ENCODE measurements at places on chromosomes 12 and 14.

DNA sequence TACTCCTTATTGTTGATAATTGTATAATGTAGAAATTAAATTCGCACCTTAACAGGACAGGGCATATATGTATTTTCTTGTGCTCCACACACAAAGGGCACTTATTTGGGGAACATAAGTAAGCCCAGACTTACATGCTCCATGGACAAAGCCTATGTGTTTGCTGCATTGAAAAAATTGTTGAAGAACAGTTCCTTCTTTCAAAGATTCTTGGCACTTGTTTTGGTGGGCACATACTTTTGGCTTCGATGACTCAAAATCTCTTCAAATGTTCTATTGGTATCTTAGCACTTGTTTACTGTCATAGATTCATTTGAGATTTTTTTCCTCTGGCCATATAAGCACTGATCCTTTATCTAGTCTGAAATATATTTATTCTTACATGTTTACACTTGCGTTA, 1.4 kb upstream of the MAP4K5 start:
- DNase-seq, result peak; percentile 48

DNA sequence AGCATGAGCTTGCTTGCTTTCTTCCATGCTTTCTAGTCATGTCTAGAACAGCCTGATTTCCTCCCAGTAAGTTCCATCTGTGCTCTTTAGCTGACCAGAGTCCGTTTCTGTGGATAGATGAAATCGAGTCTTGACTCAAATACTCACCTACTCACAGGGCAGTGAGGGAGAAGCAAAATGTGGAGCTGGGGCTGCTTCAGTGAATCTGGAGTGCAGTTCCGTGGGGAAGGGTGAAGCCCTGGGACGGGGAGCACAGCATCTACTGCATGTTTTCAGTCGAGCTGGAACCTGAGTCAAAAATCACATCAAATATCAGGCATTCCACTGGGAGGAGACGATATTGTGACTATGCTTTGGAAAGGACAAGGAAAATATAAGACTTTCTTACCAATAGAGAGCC, 70.3 kb upstream of the PRMT8 start:
- no peak for DNase-seq

- DNase-seq, result no peak
Observed at GRCh38 chr14:35034440-35034833, 11.6 kb upstream of the FAM177A1 start.

- DNase-seq, result no peak
Observed at GRCh38 chr14:27077710-27078109, 479.9 kb upstream of the NOVA1 start.

DNA sequence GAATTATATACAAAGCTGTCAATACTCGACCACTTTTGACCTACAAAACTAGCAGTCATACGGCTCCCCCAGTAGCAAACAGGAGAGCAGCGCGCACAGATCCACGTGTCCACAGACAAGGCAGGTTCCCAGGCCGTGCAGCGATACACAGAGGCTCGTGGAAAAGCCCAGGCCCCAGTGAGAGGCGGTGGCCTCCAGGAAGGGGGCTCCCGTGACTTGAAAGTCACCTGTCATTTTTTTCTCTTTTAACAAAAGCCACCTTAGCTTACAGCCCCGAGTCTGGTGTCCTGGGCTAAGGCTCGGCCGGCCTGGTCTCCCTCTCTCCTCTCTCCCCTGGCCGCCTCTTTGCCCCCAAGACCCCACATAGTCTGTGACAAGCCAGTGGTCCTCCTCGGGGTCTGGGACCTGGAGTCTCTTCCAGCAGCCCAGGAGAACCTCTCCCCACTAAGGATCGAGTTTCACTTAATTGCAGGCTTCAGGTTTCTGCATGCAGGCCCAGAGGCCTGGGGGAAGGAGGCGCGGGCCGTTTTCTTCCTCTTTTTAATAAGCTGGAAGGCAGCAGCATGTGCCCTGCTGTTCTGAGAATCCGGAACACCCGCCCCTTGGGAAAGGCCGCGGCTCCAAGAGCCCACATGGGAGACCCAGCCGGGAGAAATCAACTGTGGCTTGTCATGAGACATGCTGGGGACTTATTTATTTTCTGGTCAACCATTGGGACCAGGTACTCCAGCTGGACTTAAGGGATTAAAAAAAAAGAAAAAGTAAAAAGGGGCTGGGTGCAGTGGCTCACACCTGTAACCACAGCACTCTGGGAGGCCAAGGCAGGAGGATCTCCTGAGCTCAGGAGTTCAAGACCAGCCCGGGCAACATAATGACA, 15.9 kb downstream of the NCOR2 start:
- no peak for DNase-seq

DNA sequence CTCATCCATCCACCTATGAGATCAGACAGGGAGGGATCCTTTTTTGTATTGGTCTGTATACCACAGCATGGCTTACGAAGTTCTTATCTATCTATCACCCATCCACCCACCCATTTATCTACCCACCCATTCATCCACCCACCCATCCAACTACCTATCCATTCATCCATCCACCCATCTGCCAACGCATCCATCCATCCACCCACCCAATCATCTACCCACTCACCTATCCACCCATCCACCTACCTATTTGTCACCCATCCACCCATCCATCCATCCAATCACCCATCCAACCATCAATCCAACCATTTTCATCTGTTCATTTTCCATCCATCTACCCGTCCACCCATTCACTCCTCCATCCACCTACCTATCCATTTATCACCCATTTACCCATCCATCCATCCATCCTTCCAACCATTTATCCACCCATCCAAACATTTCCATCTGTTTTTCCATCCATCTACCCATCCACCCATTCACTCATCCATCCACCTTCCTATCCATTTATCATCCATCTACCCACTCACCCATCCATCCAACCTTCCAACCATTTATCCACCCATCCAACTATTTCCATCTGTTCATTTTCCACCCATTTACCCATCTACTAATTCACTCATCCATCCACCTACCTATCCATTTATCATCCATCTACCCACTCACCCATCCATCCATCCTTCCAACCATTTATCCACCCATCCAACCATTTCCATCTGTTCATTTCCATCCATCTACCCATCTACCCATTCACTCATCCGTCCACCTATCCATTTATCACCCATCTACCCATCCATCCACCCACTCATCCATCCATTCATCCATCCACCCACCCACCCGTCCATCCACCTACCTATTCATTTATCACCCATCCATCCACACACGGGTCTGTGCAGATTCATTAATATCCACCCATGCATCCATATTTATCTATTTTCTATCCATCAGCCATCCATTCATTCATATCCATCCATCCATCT, 13.3 kb downstream of the SDS start:
- DNase-seq, result no peak

GRCh38 chr12:7161811-7162210, 27.7 kb upstream of the PEX5 start:
- peak; percentile 71 for DNase-seq

GRCh38 chr12:119634743-119635142, 33.2 kb upstream of the PRKAB1 start:
- no peak for DNase-seq

GRCh38 chr14:94404561-94404960, 16.2 kb upstream of the SERPINA1 start:
- no peak for DNase-seq

GRCh38 chr12:65016881-65017650, 104.0 kb downstream of the WIF1 start:
- DNase-seq, result no peak

DNA sequence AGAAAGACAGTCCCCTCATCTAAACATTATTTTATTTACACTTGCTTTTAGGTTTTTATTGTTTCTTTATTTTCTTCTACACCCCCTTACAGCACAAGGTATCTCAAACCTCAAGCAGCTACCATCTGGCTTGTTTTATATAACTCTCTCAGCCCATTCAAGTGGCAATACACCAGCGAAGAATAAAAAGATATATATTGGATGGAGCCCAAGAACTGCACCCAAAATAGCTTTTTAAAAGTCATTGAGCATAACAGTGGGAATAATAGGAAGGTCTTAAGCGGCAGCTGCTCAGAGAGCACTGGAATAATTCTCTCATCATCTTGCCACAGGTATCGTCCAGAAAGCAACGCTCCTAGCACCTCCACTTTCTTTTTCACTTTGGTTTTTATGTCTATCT, 322.5 kb downstream of the SYT1 start:
- no peak for DNase-seq

GRCh38 chr12:51855586-51856428, 7.3 kb upstream of the FIGNL2 start:
- peak; percentile 60 for DNase-seq

- no peak for DNase-seq
Observed at GRCh38 chr14:24058951-24059475, 7.2 kb downstream of the CARMIL3 start.

- peak; percentile 9 for DNase-seq
Observed at GRCh38 chr14:79842270-79842669, 369.0 kb downstream of the DIO2 start.

DNA sequence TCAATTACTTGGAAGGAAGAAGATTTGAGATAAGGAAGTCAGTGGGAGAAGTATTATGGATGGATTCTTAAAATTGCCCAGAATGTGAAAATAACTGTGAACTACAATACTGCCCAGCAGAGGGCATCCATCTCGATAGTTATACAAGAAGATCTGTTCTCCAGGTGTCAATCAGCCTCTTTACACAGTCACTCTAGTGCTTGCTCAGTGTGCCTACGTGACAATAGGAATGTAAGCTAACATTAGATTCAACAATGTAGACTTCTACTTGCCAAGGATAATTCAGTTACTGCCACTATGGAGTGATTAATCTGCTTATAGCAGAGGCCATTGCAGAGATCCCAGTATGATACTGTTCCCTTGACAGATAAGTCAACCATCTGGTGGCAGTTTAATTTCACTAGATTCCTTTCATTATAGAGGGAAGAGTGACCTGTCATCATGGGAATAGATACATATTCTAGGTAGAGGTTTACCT, 10.6 kb upstream of the MAP4K5 start:
- peak; percentile 65 for DNase-seq

DNA sequence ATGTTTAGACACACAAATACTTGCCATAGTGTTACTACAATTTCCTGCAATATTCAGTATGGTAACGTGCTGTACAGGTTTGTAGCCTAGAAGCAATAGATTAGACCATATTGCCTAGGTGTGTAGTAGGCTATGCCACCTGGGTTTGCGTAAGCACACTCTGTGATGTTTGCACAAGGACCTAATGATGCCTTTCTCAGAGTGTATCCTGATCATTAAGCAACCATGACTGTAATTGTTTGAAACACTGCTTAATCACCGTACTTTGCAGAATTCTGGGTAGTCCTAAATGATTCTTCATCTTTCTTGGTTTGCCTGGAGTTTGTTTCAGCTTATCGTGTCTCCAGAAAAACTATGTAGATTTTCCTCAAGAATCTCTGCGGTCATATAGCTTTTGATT, 11.2 kb upstream of the TCP11L2 start:
- DNase-seq, result no peak

DNA sequence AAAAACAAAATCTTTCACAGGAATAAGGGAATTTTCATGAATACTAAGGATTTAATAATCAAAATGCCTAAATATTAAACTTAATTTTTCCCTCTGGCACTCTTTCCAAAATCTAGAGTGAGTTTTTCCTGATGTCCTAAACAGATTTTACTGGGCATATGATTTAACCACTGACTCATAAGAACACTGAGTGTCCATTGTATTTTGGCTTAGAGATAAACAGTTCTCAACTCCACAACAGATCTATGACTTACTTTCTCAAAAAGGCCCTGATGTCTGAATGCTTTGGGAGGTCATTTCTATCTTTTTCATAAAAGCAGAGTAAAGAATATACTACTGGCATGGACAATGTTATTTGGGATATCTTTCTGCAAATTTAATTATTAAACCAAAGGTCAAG, 15.0 kb downstream of the TMBIM4 start:
- no peak for DNase-seq

DNA sequence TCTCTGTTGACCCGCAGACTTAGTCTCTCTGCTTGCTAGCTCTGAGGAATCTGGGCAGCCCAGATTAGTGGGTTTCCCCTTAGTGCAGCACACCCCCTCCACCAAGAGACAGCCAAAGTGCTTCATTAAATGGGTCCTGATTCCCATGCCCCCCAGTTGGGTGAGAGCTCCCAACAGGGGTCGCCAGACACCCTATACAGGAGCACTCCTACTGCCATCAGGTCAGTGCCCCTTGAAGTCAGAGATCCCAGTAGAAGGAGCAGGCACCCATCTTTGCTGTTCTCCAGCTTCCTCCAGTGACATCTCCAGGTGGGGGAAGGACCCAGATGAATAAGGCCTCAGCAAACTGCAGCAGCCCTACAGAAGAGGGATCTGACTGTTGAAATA, 36.7 kb upstream of the C14orf132 start:
- DNase-seq, result no peak

GRCh38 chr14:75363570-75364227, 64.1 kb upstream of the JDP2 start:
- peak; percentile 53 for DNase-seq

- DNase-seq, result no peak
Observed at GRCh38 chr14:36768638-36769337, 107.1 kb downstream of the PAX9 start.

DNA sequence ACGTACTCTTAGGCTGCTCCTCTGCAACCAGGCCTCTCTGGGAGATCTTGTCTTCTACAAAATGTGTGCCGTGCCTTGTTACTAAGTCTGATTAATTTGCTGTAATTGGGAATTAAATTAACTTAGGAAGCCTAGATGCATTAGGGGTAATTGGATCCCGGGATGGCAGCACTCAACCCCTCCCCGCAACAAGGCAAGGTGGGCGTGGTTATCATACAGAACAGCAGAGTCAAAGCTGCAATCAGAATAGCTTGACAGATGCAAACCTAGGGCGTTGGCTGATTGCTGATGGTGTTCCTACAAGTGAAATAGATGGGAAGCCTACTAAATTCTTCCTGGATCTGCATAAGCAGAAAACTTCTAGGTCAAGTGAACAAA, 34.5 kb upstream of the NFYB start:
- DNase-seq, result no peak

- no peak for DNase-seq
Observed at GRCh38 chr12:13275241-13276085, 78.9 kb downstream of the EMP1 start.

All from AG10803 (cell line).